CD8-positive, alpha-beta memory T cell (primary cell): ENCODE measurements at places on chromosomes 7 and 10. TPM values are rescaled to one million over a fixed set of nuclear protein-coding genes. Genes with fewer than 3 reads are reported as not detected.

FASTK gene
- total RNA-seq, result 88.8 TPM

PKD2L1 gene
- not detected for total RNA-seq

MACC1 gene
- 0.37 TPM for total RNA-seq

AMZ1 gene
- total RNA-seq, result 0.07 TPM

HOXA3 gene
- total RNA-seq, result not detected

GRCh38 chr10:3102720-3103427 lies 35.5 kb downstream of the PFKP start:
- no peak for DNase-seq
- H3K27me3 ChIP-seq, result no peaks in the 10 kb centered on the region
- no peak overlapping the region for H3K27ac ChIP-seq
- H3K36me3 ChIP-seq, result peaks cover 25% of the 10 kb centered on the region

GRCh38 chr7:98691619-98692018 lies 74.5 kb downstream of the NPTX2 start:
- no peak overlapping the region for H3K4me3 ChIP-seq
- DNase-seq, result no peak
- no peaks in the 10 kb centered on the region for H3K4me1 ChIP-seq
- H3K27ac ChIP-seq, result no peak overlapping the region
- H3K36me3 ChIP-seq, result no peaks in the 10 kb centered on the region
- H3K27me3 ChIP-seq, result no peaks in the 10 kb centered on the region

DNA sequence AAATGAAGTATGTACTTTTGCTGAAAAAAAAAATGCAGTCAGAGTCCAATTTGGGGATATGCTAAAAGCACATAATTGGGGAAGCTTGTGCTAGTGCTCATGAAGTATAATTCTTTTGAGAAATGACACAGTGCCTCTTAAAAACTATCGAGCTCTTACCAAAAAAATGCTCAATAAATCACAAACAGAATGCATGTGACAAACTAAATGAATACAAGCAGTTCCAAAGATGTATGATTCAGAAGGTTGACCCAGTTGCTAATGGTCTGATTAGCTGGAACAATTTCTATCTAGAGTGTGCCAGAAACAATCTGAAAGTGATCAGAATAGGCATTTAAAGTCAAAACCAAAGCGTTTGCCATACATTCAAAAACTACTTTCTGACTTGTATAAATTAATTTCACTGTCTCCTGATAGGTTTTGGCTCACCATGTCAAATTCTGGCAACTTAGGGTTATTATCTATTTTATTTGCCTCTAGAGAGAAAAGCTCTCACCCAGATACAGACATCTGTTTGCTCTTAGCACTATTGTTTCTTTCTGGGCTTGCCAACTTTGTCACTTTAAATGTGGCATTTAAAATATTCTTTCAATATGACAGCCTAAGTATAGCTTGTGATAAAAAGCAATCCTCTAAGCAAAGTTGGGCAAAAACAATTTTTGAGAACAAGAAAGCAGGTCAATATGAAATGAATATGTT lies 114.7 kb upstream of the AHR start:
- H3K27ac ChIP-seq, result no peak overlapping the region
- H3K4me1 ChIP-seq, result no peaks in the 10 kb centered on the region
- no peaks in the 10 kb centered on the region for H3K27me3 ChIP-seq
- H3K36me3 ChIP-seq, result no peaks in the 10 kb centered on the region
